AG20443 (cell line): ENCODE measurements at places on chromosomes 11 and 22.

- peak; percentile 93 for DNase-seq
Measured at GRCh38 chr22:31148953-31149627, 8.8 kb upstream of the PLA2G3 start.

GRCh38 chr11:76212086-76213035 is 6.1 kb upstream of the WNT11 start:
- no peak for DNase-seq

GRCh38 chr22:19187716-19188563 is 9.4 kb upstream of the SLC25A1 start:
- DNase-seq, result no peak

- no peak for DNase-seq
Measured at GRCh38 chr22:29269230-29269604, 1.1 kb downstream of the EWSR1 start.

DNA sequence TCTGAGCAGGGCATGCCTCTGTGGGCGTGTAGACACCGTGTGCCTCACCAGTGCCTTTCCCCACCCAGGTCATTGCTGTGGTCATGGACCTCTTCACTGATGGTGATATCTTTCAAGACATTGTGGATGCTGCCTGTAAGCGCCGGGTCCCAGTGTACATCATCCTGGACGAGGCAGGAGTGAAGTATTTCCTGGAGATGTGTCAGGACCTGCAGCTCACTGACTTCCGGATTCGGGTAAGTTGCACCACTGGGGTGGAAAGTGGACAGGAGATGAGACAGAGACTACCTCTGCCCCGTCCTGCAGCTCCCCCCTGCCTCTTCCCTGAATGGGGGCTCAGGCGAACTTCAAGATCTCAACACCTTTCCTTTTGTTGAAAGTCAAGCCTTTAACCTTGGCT is 24.3 kb downstream of the FAM83F start:
- no peak for DNase-seq

DNA sequence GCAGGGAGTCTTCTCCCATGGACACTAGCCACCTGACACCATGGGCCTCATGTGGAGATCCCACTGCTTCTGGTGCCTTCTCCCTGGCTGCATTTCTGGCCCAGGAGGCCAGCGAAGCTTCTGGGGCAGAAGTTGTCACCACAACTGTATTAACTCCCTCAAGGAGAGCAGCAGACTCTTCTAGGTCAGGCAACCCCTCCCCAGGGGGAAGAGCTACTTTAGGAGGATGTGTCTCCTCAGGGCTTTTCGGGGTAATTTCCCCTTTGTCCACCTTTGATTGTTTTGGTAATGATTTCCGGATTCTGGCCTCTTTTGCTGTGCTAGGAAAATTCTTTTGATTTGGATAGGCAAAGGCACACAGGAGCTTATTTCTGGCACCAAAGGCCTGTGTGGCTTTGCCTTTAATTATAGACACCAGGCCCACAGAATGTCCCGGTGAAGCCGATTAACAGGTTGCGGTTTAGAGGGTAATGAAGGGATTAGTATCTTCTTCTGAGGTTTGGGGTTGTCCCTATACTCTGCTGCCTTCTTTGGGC is 8.9 kb upstream of the UCP2 start:
- DNase-seq, result no peak
